ENCODE measurements at places on chromosomes 12 and 14.

GRCh38 chr12:89309815-89310214 lies 42.5 kb downstream of the DUSP6 start:
- DNase-seq, result no peak

DNA sequence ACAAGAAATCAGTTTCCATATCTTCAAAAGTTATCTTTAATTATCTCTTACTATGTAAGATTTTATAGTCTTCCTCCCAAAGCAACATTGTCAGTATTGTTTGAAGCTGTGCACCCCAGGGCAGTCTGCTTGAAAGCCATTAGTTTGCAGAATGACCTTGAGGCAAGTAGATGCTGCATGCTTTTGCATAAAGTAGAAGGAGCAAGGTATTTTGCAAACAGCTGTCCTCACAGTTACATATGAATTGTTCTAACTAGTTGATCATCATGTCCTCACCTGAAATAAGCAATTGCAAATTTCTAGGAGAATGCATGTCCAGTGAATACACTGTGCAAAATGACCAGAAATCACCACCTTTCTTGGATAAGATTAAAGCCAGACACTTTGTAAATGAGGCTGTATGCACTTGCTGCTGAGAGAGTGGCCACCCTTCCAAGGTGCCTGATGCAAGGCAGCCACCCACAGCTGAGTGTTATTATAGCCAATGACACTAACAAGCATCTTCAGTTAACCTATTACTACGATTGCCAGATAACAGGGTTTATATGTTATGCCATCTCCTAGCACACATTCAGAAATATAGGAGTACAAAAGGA lies 730.0 kb upstream of the TMEM132C start:
- no peak for DNase-seq

GRCh38 chr14:65303899-65304222 lies 108.7 kb upstream of the FUT8 start:
- peak; percentile 72 for DNase-seq

DNA sequence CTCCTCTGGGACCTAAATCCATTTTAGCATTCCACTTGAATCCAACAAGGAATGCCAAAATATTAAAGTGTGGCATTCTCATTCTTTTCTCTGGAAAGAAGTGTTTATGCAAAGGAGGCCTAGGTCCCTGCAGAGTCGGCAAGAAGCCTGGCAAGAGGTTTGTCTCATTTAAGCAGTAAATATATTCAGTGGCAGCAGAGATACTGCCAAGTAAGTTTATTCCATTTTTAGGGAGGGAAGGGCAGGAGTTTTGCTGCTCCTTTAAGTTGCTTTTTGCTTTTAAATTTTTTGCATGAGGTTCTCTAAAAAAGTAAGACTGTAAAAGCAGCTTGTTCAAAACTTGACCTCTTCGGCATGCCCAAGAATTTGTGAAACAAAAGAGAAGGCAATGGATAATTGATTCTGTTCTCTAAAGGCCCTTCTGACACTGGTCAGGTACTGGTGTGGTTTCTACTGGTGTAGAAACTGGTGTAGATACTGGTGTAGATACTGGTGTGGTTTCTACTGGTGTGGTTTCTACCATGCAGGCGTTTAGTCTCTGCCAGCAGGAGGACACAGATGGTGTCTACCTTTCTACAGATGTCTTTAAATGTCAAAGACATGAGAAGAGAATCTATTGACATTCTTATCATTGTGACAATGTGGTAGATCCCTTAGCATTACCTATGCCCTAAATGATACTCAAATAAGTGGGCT lies 107.3 kb downstream of the SAMD4A start:
- DNase-seq, result peak; percentile 18

DNA sequence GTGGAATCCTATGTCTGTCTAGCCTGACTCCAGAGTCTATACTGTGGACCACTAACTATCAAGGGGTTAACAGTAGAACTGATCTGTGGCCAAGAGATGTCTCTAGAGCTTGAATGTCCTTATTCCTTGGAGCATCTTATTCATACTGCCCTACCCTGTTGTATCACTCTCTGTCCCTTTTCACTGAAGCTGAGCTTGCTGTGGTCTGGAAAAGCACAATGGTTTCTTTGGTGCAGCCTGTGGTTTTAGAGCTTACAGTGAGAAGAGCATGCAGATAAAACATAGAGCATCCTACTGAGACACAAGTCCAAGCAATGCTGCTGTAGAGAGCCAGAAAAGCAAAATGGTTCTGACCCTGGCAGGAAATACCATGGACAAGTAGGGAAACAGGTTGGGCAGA lies 367.0 kb upstream of the ATP2B1 start:
- no peak for DNase-seq

DNA sequence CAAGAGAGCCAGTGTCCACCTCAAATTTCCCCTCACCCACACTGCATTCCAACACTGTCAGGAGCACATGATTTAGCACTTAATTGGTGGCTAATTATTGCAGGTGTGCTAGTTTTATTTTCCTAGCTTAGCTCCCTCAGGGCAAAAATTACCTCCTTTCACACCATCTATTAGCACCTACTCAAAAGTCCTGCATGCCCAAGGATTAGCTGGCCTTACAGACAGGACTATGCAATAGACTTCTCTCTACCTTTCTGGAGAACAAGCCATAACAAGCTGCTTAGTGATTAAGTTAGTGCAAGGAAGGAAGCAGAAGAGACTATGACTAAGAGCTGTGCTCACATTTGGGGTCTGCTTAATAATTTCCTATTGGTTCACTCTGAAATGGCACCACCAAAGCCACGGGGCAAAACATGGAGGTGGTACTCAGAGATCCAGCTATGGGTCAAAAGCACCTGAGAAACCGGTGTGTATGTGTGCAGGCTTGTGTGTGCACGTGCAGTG lies 69.5 kb downstream of the STON2 start:
- DNase-seq, result no peak

DNA sequence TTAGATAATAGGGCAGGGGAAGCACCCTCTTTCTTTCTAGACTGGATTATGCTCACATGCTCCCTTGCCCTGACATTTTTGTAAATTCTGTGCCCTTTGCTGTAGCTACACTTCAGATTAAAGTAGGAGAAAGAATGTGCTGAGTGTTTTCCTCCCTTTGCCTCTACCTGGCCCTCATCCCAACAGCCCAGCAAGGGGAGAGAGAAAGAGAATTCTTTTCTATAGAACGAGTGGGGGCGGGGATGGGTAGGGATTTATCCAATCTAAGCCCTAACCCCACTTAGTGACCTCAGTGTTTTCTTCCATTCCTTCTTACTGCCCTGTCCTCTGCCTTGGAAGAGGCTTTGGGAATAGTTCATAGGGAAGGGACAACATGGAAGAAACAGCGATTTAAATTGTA lies 13.5 kb downstream of the GPR84 start:
- no peak for DNase-seq

DNA sequence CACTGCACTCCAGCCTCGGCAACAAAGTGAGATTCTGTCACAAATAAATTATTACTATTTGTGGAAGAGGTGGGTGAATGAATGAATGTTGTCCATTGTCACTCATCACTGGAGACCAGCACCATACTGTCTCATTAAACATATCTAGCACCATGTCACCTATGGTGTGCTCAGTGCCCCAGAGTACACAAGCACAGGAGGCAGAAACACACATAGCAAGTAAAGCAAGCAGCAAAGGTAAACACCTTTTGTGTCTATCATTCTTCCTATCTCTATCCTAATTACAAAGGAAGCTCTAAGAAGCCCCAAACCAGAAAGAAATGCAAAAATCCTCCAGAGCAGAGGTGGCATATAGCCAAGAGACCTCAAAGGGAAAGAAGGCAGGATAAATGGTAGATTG lies 9.2 kb downstream of the ERO1A start:
- DNase-seq, result no peak

- peak; percentile 50 for DNase-seq
These were observed at the start of gene TNFRSF1A for GRCh38 chr12:6341417-6342139. TSS of gene TNFRSF1A (minus strand) at chr12:6342076. CDS start at chr12:6341814, 262 bp downstream.

DNA sequence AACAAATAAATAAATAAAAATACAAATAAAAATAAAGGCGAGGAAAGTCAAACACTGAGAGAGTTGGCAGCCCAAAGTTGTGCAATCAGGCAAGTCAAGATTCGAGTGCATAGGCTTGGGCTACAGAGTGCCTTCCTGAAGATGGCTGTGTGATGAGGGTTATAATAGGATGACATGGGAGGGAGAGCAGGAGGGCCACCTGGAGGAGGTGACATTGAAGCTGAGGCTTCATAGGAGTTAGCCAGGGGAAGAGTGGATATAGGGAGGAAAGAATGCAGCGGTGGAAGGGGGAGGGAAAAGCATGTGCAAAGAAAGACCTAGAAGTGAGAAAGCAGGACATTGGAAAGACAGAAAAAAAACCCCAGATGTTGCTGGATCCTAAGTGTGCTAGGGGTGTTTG lies 53.1 kb downstream of the YEATS4 start:
- no peak for DNase-seq

DNA sequence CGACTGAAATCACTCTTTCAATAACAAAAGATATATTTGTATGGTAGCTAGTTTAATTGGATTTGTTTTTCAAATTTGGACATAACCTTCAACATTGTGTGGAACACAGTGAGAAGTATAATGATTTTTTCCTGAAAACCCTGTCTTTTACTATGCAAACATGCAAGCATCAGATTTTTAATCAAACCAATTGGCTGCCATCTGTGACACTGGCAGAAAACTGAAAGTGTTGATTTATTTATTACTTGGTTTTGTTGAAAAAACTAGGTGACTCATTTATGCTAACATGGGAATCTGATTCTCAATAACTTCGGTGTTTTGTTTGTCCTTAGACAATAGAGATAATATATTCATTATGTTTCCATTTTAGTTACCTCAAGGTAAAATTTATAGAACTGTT lies 82.0 kb downstream of the NTS start:
- no peak for DNase-seq

- no peak for DNase-seq
These were observed 25.3 kb downstream of the MYBPC1 start for GRCh38 chr12:101619858-101620761.

DNA sequence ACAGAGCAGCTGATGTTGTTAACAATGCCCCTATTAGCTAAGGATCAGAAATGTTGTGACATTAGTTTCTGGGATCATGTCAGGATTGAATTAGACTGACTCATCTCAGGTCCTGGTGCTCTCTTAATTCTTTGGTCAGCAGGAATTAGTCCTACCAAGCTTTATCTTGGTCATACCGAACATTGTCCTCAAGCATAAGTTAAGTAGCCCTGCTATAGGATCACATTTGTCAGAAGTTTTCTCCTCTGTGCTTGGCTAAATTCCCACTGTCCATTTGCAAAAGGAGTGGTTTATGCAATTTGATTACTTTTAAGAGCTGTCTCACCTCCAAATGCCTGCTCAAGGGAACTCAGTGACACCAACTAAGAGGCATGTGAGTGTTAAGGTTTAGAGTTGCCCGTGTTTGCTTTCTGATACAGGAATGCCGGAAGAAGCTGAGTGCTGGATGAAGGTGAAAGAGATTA lies 48.4 kb upstream of the IFNG-AS1 start:
- no peak for DNase-seq

GRCh38 chr14:95910628-95911027 lies 34.0 kb downstream of the TUNAR start:
- DNase-seq, result no peak

DNA sequence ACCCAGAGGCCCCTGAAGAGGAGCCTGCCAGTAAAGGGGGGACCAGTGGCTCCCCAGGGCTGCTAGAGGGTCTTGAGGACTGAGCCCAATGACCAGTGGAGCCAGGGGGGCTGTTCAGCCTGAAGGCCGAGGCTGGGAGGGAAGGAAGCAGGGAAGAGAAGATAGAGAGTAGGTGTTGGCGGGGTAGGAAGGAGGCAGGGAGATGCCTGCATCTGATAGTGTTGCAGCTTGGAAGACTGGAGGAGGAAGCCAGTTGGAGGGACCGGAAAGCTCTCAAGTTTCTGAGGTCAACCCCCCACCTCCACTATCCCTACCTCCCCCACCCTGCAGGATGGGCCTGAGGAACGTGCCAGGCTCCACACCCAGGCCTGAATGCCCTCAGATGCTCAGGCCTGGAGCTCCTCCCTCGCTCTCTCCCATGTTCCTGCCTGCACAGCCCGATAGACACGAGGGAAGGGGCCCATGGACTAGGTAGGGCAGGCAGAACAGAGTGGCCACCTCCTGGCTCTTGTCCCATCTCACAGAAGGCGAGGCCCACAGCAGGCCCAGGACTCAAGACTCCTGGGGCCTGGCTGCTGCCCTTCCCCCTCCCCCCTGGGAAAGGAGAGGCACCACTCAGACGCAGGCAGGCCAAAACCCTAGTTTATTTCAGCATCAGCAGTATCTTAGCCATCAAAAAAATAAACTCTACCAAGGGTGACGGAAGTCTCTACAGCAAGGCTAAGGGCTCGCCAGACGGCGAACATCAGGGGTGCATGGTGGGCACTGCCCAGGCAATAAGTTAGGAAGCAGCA lies 3.4 kb downstream of the CKB start:
- peak; percentile 18 for DNase-seq

GRCh38 chr12:50574601-50575348 lies 70.0 kb downstream of the DIP2B start:
- no peak for DNase-seq

DNA sequence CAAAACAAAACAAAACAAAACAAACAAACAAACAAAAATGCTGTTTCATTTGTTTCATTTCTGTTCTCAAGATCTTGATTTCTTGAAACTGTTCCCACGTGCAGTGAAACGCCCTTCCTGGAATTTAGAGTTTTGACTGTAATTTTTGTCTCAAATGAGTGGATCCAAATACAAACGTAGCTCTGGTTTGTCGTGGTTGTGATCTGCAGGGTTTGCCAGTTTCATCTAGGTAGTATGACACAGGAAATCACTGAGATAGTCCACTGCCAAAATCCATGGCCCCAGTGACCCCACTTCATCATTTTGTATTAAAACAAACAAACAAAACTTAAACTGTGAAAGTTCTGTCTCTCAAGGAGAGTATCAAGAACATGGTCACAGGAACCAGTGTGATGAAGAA lies 838.6 kb downstream of the BCL11B start:
- no peak for DNase-seq

GRCh38 chr12:129351481-129351880 lies 498.2 kb downstream of the GLT1D1 start:
- no peak for DNase-seq

DNA sequence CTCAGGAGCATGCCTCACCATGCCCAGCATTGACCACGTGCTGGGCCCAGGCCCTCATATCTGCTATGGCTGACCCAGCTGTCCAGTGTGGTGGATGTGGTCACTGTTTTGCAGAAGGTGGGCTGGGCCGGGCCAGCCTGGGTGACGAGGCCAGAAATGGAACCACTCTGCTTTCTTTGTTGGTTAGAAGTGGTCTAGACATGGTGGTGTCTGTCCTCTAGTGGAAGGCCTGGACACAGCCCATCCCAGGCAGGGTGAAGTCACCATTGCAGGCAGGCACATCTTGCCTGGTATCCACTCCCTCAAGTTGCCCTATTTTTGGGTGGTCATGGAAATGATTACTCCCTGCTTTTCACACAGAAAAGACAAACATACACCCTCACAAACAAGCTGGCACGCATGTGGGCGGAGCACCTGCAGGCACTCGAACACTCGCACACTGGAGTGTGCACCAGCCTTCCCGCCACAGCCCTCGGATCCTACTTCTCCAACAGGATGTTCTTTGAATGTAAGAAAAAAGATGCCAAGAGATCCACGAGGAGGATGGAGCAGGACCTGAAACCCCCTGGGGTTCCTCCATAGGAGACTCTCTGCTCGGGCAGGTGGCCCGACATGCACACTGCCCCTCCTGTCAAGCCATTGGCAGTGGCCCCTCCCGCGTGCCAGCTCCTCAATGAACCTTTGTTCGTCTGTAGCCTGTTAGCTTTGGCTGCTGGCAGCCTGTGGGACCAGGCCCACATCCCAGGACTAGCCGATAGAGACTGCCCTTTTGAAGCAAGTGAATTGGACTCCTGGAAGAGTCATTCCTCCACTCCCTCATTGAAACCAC lies 38.4 kb downstream of the MLXIP start:
- no peak for DNase-seq

- DNase-seq, result peak; percentile 42
These were observed 186.7 kb upstream of the NEDD1 start for GRCh38 chr12:96720363-96720705.

- DNase-seq, result no peak
These were observed 101.0 kb downstream of the FOXG1 start for GRCh38 chr14:28867571-28867970.

Data from GM06990 (cell line).